ENCODE measurements at places on chromosomes 13 and 19.

DNA sequence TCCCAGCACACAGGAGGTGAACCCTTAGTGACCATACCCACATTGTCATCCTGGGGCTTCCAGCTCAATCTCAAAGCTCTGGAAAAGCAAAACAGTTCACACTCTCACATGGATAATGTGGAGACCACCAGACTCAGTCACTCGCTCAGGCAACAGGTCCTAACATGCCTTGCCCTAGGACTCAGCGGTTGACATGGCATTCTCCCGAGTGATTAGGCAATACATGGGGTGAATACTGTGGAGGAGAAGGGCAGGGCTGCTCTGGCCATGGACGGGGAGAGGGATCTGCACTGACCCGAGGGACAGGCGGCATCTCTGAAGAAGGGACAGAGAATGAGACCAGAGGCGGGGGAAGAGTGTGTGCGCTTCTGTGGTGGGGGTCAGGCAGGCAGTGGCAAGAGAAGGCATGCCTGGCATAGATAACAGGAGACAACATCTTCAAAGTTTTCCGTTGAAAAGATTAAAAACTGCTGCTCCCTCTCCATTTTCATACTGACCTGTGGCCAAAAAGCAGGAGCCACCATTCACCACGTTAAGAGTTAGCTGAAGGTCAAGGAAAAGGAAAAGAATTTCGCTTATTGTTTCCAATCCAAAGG lies 44.5 kb upstream of the EPHX3 start:
- DNase-seq, result no peak

GRCh38 chr19:2477141-2477710 lies 1.3 kb downstream of the GADD45B start:
- DNase-seq, result peak; percentile 6

GRCh38 chr13:106573284-106573846 lies 5.4 kb upstream of the ARGLU1 start:
- DNase-seq, result no peak

DNA sequence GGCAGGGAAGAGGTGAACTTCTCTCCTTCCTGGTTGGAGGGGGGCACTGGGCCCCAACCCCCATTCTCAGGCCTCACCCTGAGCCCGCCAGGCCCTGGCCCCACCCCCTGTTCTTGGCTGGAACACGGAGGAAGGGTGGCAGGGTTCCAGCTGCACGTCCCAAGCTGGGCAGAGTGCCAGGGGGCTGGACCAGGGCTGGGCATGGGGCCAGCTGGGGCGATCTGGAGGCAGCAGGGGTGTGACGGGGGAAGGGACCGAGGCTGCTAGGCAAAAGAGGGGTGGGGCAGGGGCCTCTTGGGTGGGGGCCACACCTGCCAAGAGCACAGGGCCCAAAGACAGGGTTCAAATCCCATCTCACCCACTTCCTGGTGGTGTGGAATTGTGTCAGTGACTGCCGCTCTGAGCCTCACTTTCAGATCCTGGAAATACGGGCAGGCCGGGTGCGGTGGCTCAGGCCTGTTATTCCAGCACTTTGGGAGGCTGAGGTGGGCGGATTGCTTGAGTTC lies 2.2 kb downstream of the HIF3A start:
- no peak for DNase-seq

GRCh38 chr13:98651744-98652143 lies 74.8 kb upstream of the STK24 start:
- DNase-seq, result no peak

DNA sequence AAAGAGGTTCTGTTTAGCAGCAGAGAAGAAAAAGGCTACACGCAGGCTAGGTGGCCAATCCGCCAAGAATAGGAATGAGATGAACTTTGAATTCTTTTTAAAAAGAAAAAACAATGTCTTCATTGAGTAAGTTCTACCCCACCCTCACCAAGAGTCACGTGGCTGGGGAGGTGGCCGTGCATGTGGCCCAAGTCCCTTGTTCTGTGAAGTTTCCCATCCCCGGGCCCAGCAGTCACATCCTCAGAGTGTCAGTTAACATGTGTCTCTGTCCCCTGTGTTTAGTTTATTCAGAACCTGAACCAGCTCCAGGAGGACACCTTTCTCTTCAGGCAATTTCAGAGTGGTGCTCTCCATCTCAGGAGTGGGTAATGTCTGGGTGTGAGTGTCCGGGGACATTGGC lies 57.1 kb upstream of the MCF2L start:
- DNase-seq, result no peak

- no peak for DNase-seq
These were observed 8.6 kb downstream of the COX6B1 start for GRCh38 chr19:35656700-35657099.

GRCh38 chr13:90615236-90615635 lies 732.3 kb upstream of the MIR17HG start:
- DNase-seq, result no peak

DNA sequence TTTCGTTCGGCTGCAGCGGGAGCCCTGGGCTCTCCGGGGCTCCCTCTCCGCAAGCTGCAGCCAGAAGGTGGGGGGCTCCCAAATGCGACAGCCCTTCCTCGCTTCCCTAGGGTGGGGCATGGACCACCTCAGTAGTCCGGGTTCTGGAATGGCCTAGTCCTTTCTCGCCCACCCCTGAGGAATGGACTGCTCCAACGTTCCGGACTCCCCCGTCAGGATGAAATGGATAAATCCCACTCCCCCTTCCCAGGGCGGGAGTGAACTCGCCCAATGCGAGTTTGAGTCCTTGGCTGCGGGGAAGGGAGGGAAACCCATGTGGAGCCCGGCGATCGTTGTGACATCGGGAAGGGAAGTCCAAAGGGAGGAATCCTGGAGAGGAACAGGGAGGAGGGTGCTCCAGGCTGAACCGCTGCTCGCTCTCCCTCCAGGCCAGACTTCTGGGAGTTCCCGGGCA lies 5.5 kb downstream of the HRC start:
- no peak for DNase-seq

GRCh38 chr13:26941345-26942174 lies 181.0 kb upstream of the GPR12 start:
- no peak for DNase-seq

GRCh38 chr13:111554539-111555267 lies 234.3 kb downstream of the TEX29 start:
- DNase-seq, result no peak

DNA sequence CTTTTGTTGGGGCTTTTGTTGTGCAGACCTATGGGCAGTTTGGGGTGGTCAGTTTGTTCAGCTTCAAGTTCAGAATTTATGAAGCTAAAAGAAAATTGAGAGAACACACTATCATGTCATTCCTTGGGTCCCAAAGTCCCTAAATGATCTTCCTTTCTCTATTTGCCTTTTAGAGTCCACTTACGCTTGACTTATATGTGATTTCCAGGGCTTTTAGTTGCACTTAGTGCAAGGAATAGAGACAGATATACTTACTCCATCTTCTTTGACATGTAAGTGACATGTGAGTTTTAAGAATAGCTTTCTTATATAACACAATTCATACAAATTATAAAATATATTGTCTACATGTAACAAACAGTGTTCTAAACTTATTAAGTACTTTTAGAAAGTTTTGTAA lies 660.1 kb upstream of the SLITRK1 start:
- no peak for DNase-seq

GRCh38 chr13:57352114-57352513 lies 185.1 kb downstream of the PRR20E start:
- DNase-seq, result no peak

GRCh38 chr13:106496072-106496997 lies 39.1 kb downstream of the EFNB2 start:
- no peak for DNase-seq

DNA sequence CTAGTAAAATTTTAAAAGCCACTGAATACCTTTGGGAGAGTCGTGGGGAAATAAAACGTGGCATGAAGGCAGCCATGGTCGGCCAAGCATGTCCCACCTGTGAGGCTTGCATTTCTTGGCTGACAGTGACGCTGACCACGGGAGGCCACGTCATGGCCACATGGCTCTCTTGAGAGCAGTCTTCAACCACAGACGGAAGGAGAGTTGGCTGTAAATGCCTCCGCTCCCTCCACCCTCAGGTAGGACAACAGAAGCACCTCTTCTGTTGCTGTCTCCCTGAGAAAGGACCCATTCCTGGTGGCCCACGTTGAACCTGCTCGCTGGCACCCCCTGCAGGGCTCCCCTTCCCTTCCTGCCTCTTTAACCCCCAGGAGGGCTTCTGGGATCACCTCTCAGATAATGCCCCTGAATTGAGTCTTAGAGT lies 10.6 kb upstream of the LRRC25 start:
- DNase-seq, result no peak

DNA sequence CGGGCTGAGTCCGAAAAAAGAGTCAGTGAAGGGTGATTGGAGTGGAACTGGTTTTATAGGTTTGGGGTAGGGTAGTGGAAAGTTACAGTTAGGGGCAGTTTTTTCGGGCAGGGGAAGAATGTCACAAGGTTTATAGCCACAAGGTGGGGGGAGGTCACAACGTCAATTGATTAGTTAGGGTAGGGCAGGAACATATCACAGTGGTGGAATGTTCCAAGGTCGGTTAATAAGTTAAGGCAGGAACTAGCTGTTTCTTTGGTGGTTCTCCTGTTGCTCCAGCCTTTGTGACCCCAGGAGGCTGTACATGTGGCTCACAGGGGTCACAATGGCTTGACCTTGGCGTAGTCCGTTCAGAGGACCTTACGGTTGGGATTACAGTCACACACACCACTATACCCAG lies 20.3 kb downstream of the RDH8 start:
- no peak for DNase-seq

GRCh38 chr13:97306645-97307044 lies 84.5 kb downstream of the MBNL2 start:
- DNase-seq, result no peak

DNA sequence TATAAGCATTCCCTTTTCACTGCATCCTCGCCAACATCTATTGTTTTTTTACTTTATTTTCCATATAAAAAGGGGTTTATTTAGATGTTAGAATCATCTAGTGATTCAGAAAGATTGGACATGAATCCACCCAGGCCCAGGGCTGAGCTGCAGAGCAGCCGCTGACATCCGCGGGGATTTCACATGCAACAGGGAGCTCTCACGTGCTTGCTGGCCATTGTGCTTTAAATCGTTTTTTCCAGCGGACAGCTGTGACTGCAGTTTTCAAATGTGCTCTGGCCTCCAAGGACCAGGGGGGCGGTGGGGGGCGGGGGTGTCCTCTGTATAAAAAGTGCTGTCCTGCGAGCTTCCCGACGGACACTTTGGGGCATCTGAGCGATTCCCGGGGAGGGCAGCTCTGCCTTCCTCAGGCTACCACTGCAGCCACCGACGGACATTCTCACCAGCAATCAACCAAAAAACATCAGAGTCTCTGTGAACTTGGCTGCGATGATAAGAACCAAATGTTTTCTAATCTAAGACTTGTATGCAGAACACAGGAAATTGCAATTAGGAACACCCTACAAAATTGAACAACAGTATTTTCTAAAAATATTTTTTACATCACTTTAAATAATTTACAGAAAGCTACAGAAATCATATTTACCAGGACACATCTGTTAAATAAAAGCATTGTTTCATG lies 12.6 kb downstream of the RB1 start:
- DNase-seq, result no peak

- DNase-seq, result no peak
These were observed 420.4 kb downstream of the EFNB2 start for GRCh38 chr13:106115081-106115480.

- DNase-seq, result peak; percentile 68
These were observed 2.7 kb upstream of the CNN1 start for GRCh38 chr19:11535792-11536595.

DNA sequence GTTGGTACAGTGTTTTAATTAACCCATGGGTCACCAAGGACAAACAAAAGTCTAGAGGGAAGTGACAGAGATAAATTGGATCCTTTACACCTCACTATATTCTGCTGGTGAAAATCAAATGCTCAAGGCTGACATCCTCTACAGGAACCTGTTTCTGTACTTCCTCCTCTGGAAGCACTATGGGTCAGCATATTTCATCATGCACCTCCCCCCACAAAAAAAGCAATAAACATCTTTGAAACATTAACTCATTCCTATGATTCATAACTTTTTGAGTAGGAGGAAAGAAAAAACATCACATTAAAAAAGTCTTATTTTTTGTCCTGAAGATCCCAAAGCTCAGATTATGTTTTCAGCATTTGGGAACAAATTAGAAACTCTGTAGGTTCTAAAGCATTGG lies 588.3 kb upstream of the SGCG start:
- no peak for DNase-seq

DNA sequence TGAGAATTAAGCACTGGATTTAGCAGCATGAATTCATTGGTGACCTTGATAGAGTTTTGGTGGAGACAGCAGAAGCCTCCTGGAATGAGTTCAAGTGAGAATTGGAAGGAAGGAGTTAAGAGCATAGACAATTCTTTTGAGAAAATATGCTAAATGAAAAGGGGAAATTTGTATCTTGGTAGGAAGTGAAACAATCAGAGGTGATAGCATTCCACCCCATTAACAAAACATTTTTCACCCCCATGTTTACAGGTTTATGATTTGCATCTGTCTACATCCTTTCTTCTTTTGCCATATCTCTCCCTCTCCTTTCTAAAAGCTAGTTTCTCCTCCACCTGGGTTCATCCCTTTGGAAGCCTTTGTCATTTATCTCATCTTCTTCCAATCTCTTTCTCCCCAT lies 27.5 kb downstream of the LNX2 start:
- DNase-seq, result no peak

DNA sequence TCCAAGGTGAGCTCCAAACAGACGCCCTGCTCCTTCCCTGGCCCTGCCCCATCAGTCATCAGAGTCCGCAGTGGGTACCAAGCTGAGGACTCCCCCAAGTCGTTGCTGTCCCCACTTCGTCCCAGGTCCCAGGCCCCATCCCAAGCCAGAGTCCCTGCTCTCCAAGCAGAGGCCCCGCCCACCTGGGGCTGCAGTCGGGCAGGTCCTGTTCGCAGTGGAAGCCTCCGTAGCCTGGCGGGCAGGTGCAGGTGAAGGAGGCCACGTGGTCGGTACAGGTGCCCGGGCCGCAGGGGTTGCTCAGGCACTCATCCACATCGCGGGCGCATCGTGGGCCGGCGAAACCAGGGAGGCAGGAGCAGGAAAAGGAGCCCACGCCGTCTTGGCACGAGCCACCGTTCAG lies 19.4 kb downstream of the NOTCH3 start:
- DNase-seq, result no peak

DNA sequence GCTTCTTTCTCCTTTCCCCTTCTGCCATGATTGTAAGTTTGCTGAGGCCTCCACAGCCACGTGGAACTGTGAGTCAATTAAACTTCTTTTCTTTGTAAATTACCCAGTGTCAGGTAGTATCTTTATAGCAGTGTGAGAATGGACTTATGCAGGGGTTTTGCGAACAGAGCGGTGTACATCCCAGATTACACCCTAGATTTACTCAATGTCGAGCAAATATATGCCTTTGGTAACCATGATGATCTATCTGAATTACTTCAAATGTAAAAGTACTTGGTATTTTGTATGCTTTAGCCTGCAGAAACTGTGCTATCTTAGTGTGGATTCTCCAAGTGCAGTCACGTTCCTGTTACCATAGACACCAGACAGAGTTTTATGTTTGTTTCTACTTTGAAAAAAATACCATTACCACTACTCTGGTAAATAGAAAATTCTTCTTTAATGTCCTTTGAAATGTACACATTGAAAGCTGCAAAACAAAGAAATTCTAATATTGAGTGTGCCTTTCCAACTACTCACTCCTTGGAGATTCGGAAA lies 510.4 kb upstream of the ARGLU1 start:
- DNase-seq, result no peak

- no peak for DNase-seq
These were observed 54.5 kb downstream of the GPR180 start for GRCh38 chr13:94656176-94656575.

- no peak for DNase-seq
These were observed 58.9 kb upstream of the C1QTNF9 start for GRCh38 chr13:24250376-24251057.

- DNase-seq, result no peak
These were observed 81.6 kb downstream of the DPF1 start for GRCh38 chr19:38142176-38143035.

Measured in stimulated activated CD8-positive, alpha-beta memory T cell treated with anti-CD3 and anti-CD28 coated beads, Interleukin-7, amount 100 ng/mL, for 1 hour (primary cell).